ENCODE measurements at places on chromosomes 5 and 9.

- peak; percentile 6 for DNase-seq
- peaks cover 12% of the 10 kb centered on the region for H3K36me3 ChIP-seq
- peaks cover 10% of the 10 kb centered on the region for H3K4me1 ChIP-seq
- H3K4me3 ChIP-seq = no peak overlapping the region
- no peak overlapping the region for H3K27ac ChIP-seq
- H3K27me3 ChIP-seq = no peaks in the 10 kb centered on the region
These were observed 56.2 kb downstream of the DENND4C start for GRCh38 chr9:19286634-19287188.

DNA sequence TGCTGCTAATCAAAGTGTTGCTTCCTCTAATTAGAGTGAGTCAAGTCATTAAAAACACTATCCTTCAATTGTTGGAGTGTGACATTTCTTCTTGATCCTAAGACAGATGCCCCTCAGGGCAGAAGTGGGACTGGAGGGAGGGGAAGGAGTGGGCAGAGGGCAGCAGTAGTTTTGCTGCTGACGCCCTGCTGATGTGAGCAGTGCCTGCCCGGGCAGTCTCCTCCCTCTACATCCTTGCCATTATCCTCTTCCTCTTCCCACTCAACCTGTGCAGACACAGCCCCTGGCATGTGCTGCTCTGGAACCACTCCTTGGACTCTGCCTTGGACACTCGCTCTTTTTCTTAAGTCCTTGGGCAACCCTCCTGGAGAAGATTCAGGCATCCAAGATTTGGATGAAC is 232.5 kb downstream of the HSPA4 start:
- H3K4me3 ChIP-seq = no peak overlapping the region
- no peak overlapping the region for H3K27ac ChIP-seq
- no peaks in the 10 kb centered on the region for H3K4me1 ChIP-seq
- H3K36me3 ChIP-seq = no peaks in the 10 kb centered on the region
- DNase-seq = no peak
- no peaks in the 10 kb centered on the region for H3K27me3 ChIP-seq

DNA sequence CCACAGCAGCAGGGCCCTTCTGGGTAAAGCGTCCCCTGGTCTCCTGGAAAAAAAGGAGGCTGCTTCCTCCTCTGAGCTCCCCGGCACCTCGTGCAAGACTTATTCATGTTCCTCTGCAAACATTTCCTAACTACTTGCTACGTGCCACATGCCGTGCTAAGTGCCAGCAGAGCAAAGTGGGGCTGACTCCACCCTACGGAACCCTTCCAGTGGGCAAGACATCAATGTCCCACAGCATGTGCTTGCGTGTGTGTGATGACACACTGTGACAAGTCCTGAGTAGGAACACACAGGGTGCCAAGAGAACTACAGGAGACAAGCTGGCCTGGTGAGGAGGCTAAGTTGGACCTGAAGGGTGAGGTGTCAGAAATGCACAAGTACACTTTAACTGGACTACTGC is 57.4 kb downstream of the SEMA4D start:
- H3K27me3 ChIP-seq = 0 out of 2 replicates have a peak, but pooled peaks cover 3% of the 10 kb centered on the region
- H3K4me3 ChIP-seq = no peak overlapping the region
- DNase-seq = peak; percentile 74
- H3K27ac ChIP-seq = no peak overlapping the region

- H3K4me3 ChIP-seq = no peak overlapping the region
- H3K4me1 ChIP-seq = peaks cover 4% of the 10 kb centered on the region
- H3K27me3 ChIP-seq = no peaks in the 10 kb centered on the region
- H3K27ac ChIP-seq = no peak overlapping the region
- DNase-seq = peak; percentile 22
These were observed 43.1 kb upstream of the NSMF start for GRCh38 chr9:137502008-137502911.

DNA sequence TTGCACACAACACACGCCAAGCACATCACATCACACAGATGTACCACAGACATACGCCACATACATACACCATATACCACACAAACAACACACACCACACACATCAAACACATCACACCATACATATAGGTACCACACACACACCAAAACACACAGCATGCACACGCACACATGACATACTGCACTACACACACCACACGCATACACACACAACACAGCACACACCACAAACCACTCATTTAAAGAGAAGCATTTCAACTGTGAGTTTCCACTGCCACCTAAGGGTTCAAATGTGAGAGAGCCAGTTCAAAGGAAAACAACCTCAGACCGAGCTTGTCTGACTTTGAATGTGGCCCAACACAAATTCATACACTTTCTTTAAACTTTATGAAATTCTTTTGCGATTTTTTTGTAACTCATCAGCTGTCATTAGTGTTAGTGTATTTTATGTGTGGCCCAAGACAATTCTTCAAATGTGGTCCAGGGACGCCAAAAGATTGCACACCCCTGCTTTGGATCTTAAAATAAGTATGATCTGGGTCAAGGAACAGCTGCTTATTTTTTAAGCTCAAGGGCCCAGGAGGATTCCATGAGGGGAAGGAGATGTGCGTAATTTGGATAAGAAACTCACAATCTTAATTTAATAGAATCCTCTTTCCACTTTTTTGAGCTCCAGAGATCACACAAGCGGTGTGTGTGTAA is 494.6 kb downstream of the GADD45G start:
- peak; percentile 42 for DNase-seq
- H3K27ac ChIP-seq = no peak overlapping the region
- H3K36me3 ChIP-seq = no peaks in the 10 kb centered on the region
- H3K4me1 ChIP-seq = no peaks in the 10 kb centered on the region

DNA sequence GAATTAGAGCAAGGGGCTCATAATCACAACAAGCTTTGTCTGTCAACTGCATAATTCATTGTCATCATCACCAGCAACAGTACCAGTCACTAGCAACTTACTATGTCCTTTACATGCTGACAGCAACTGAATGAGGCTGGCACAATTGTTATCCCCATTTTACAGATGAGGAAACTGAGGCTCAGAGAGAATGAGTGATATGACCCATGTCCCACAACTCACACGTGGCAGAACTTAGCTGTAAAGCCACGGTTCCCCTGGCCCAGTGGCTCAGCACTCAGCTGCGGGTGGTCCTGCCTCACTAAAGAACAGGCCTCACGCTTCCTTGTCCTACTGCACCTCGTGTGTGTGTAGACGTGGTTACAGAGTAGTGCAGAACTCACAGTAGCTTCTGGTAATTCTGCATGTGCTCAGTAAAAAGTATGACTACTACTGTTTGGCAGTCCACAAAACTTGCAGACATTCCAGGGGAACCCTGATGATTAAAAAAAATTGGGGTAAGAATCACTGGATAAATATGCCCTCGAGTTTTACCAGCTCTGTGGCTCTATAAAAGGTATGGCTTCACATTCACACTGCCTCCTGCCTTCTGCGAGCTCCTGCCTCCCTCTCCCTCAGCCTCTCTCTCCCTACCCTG is 30.2 kb downstream of the AFAP1L1 start:
- H3K4me3 ChIP-seq = no peak overlapping the region
- no peak overlapping the region for H3K27ac ChIP-seq
- DNase-seq = peak; percentile 75
- H3K4me1 ChIP-seq = no peaks in the 10 kb centered on the region

GRCh38 chr5:36943584-36943983 is 67.0 kb downstream of the NIPBL start:
- no peak overlapping the region for H3K27ac ChIP-seq
- no peaks in the 10 kb centered on the region for H3K27me3 ChIP-seq
- no peaks in the 10 kb centered on the region for H3K36me3 ChIP-seq
- H3K4me1 ChIP-seq = peaks cover 52% of the 10 kb centered on the region

DNA sequence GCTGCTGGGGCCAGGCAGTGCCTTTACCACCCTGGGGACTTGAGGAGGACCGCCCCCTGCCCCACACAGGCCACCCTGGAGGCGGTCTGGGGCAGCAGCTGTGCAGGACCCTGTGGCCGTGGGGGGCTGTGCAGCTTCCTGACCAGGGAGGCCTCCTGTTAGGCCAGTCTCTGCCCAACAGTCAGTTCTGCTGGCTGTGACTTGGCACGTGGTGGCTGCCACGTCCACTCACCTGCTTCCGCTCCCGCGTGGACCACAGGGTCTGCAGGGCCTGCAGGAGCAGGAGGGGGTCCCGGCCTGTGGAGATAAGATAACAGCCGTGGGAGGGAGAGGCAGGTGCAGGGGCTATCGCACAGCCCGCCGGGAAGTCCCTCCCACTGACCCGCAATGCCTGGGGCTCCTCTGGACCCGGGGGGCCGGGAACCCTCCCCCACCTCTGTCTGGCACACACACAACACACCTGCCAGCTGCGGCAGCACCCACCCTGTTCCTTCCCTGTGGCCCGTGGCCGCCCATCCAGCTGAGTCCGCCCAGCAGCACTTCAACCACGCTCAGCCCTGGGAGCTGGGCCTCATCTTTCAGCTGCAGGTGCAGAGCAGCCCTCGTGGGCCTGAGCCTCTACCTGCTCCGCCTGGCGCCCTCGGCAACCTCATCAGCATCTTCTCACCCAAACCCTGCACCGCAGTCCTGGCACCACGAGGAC is 39.7 kb downstream of the EXD3 start:
- H3K27me3 ChIP-seq = no peaks in the 10 kb centered on the region
- no peak overlapping the region for H3K27ac ChIP-seq
- H3K4me1 ChIP-seq = no peaks in the 10 kb centered on the region
- DNase-seq = no peak

DNA sequence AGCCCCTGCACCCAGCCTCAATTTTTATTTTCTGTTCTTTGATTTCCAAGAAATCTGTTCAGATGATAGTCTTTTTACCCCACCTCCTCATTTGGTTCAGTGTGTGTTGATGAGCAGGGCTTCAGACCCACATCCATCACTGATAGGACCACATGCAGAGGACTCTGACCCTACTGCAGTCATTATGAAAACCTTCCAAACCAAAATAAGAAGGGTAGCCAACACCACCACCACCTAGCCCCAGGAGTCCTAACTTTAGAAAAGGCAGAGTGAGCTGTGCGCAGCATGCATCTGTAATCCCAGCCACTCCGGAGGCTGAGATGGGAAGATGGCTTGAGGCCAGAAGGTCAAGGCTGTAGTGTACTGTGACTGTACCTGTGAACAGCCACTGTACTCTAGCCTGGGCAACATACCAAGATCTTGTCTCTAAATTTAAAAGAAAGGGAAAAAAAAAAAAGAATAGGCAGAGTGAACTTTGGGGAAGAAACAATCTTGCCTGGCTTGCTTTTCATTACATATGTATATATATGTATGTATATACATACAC is 13.0 kb downstream of the CDKN2AIPNL start:
- H3K27me3 ChIP-seq = no peaks in the 10 kb centered on the region
- peaks cover 27% of the 10 kb centered on the region for H3K36me3 ChIP-seq
- no peak for DNase-seq
- no peak overlapping the region for H3K27ac ChIP-seq

DNA sequence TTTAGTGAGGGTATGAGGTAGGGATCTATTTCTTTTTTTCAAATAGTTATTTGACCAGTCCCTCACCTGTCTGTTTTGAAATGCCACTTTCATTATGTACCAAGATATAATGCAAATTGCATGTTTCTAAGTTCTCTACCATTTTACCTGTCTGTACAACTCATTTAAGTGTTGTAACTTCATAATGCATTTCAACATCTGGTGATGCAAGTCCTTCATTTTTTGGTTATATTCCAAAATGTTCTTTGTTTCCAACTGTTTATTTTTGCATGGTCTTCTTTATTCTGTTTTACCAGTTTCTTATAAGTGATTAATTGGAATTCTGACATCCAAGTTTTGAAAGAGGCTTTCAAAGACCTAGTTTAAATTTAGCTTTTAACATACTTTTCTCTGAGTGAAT is 26.8 kb downstream of the TDRD7 start:
- no peaks in the 10 kb centered on the region for H3K36me3 ChIP-seq
- no peaks in the 10 kb centered on the region for H3K27me3 ChIP-seq
- H3K4me3 ChIP-seq = no peak overlapping the region
- no peaks in the 10 kb centered on the region for H3K4me1 ChIP-seq

DNA sequence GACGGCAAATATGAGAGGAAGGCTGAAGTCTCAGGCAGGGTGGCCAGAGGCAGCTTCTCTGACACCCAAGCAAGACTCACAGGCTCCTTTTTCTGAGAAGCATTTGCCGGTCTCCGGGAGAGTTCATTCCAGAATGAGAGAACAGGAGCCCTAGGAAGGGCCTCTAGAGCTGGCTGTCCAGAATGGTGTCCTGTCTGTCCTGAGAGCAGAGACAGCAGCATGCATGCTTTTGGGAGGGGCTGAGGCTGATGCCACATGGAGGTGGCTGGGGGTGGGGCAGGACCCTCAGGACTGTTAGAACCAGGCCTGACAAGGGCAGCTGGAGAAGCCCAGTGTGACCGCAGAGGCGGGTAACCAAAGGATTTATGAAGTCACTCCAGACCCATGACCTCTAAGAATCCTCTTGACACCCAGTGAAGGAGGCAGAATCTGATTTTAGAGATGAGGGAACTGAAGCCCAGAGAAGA is 60.0 kb downstream of the SHB start:
- H3K36me3 ChIP-seq = no peaks in the 10 kb centered on the region
- H3K4me1 ChIP-seq = peaks cover 24% of the 10 kb centered on the region
- no peaks in the 10 kb centered on the region for H3K27me3 ChIP-seq

DNA sequence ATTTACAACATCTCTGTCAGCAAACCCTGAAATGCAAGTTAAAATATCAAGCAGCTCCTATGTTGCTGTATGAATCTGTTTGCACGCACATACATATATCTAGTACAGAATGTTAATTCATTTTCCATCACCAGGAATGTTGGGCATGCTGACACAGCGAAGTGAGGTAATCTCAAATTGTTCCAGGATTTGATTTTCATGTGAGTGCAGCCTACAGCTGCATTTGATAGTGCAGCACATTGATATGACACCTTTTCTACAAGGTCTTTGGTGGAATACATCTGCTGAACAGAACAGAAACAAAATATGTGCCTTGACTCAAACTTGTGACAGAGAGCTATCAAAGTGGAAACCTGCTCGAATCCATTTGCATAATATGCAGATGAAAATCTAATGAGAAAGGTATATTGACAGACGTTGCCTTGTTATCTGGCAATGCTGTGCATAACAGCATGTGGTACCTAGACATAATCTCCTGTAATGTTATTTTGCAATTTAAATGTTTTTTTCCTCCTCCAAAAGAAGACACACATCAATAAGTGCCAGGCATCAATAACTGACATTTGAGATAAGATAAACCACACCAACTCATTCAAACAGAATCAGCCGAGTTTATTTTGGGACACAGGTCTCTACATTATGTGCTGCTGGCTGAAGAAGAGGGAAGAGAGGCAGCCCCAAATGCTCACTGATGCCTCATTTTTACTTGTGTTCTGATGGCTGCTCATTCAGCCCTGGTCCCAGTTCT is 512.2 kb downstream of the ZNF608 start:
- H3K36me3 ChIP-seq = no peaks in the 10 kb centered on the region
- no peak overlapping the region for H3K27ac ChIP-seq
- H3K4me3 ChIP-seq = no peak overlapping the region
- no peak for DNase-seq
- peaks cover 14% of the 10 kb centered on the region for H3K27me3 ChIP-seq
- H3K4me1 ChIP-seq = no peaks in the 10 kb centered on the region

GRCh38 chr5:146633323-146633764 is 117.4 kb upstream of the GPR151 start:
- H3K4me3 ChIP-seq = no peak overlapping the region
- no peak for DNase-seq
- H3K36me3 ChIP-seq = no peaks in the 10 kb centered on the region

- H3K4me3 ChIP-seq = no peak overlapping the region
- no peaks in the 10 kb centered on the region for H3K36me3 ChIP-seq
- no peaks in the 10 kb centered on the region for H3K27me3 ChIP-seq
- no peak overlapping the region for H3K27ac ChIP-seq
- DNase-seq = no peak
These were observed 42.3 kb upstream of the SEMA6A start for GRCh38 chr5:116616876-116617275.

- no peak overlapping the region for H3K4me3 ChIP-seq
- H3K4me1 ChIP-seq = no peaks in the 10 kb centered on the region
- no peak for DNase-seq
- peaks cover 44% of the 10 kb centered on the region for H3K27me3 ChIP-seq
- H3K36me3 ChIP-seq = no peaks in the 10 kb centered on the region
These were observed 78.7 kb upstream of the ARAP3 start for GRCh38 chr5:141760753-141761152.
